Stimulated activated naive CD4-positive, alpha-beta T cell treated with Interleukin-2 at 50 U/mL for 16 hours (primary cell): ENCODE measurements at places on chromosomes 4 and X.

GRCh38 chr4:11543706-11544105, 115.0 kb upstream of the HS3ST1 start:
- DNase-seq = no peak

GRCh38 chr4:180407275-180407885, 1835.8 kb upstream of the TENM3 start:
- DNase-seq = no peak

GRCh38 chrX:11764602-11765067, 6.6 kb downstream of the MSL3 start:
- no peak for DNase-seq

- no peak for DNase-seq
These were observed 389.0 kb upstream of the ZFP42 start for GRCh38 chr4:187606581-187606980.

DNA sequence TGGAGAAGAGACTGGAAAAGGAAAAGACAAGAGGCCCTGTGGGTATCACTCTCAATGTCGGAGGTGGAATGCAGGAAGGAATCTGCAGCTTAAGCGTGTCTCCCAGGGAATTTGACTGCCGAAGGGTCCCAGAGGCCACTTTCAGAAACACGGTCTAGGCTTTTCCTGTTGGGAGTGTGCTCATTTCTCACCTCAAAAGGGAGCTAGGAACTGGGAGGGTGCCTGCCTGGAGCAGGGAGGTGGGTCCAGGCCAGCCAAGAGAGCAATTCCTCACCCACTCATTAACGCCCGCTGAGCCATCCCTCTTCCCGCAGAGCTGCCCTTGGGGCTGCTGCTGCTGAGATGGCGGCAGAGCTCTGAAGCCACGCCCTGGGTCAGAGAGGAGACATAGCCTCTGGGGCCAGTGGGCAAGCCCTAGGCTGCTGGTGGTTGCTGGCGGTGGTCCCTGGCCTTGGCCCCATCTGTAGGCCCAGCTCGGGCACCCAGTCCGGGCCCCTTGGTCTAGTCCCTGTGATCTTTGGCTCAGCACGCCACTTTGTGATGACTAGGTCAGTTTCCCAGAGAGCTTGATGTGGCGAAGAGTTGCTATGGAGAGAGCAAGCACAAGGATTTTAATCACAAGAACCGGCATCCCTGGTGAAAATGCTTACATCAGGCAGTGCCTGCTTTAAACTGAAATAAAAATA, 4.1 kb downstream of the ZNF185 start:
- DNase-seq = no peak

GRCh38 chr4:135418353-135418752, 1216.8 kb upstream of the PABPC4L start:
- no peak for DNase-seq
